ENCODE measurements at places on chromosomes 3 and 15. TPM values are rescaled to one million over a fixed set of nuclear protein-coding genes. Genes with fewer than 3 reads are reported as not detected.

DNA sequence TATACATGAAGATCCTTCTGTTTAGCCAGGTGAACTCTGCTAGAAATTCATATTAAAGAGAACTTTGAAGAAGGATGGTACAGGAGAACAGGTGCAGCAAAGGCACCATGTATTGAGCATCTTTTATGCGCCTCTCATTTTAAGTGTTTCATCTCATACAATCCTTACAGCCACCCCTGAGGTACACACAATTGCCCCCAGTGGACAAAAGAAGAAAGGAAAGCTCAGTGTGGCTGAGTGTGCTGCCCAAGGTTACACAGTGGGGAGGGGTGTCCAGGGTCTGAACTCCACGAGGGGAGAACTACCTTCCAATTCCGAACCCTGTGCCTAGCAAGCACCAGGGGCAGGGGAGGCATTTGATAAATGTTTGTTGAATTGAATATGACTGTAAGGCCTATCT lies 98.6 kb downstream of the MECOM start:
- no peaks in the 10 kb centered on the region for H3K4me1 ChIP-seq
- H3K27me3 ChIP-seq = no peaks in the 10 kb centered on the region
- no peaks in the 10 kb centered on the region for H3K36me3 ChIP-seq
- H3K4me3 ChIP-seq = no peak overlapping the region
- no peak overlapping the region for H3K27ac ChIP-seq
- DNase-seq = no peak

GRCh38 chr3:37872413-37873160 lies 10.9 kb downstream of the CTDSPL start:
- no peak overlapping the region for H3K4me3 ChIP-seq
- no peak overlapping the region for H3K27ac ChIP-seq
- H3K4me1 ChIP-seq = no peaks in the 10 kb centered on the region

GRCh38 chr3:89762405-89762804 lies 655.0 kb downstream of the EPHA3 start:
- H3K4me1 ChIP-seq = no peaks in the 10 kb centered on the region
- no peak overlapping the region for H3K27ac ChIP-seq
- H3K4me3 ChIP-seq = no peak overlapping the region
- no peaks in the 10 kb centered on the region for H3K36me3 ChIP-seq

GRCh38 chr3:112233083-112233482 lies 60.9 kb downstream of the SLC9C1 start:
- no peak for DNase-seq
- no peaks in the 10 kb centered on the region for H3K27me3 ChIP-seq
- no peaks in the 10 kb centered on the region for H3K36me3 ChIP-seq
- no peaks in the 10 kb centered on the region for H3K4me1 ChIP-seq
- H3K27ac ChIP-seq = no peak overlapping the region
- no peak overlapping the region for H3K4me3 ChIP-seq

EIF4A2 gene
- 593 TPM for total RNA-seq

CCR1 gene
- total RNA-seq = 3.1 TPM

CHRNA7 gene
- total RNA-seq = 0.84 TPM

CHRM5 gene
- not detected for total RNA-seq

GADL1 gene
- 19.8 TPM for total RNA-seq

P2RY14 gene
- total RNA-seq = 1.5 TPM

SLC24A5 gene
- 0.04 TPM for total RNA-seq

LCTL gene
- total RNA-seq = not detected
